ENCODE measurements at places on chromosomes 16 and 17. TPM values are rescaled to one million over a fixed set of nuclear protein-coding genes. Genes with fewer than 3 reads are reported as not detected.

TIMP2 gene
- 167 TPM for total RNA-seq

CD300H gene
- total RNA-seq: 0.43 TPM

NLRP1 gene
- 2.6 TPM for total RNA-seq

TP53TG3B gene
- total RNA-seq: not detected

DYNC1LI2 gene
- total RNA-seq: 32.0 TPM

MEOX1 gene
- not detected for total RNA-seq

CCL8 gene
- total RNA-seq: not detected

ATAD5 gene
- 5.2 TPM for total RNA-seq

CORO1A gene
- 2.3 TPM for total RNA-seq

AOC3 gene
- 1.1 TPM for total RNA-seq

PKMYT1 gene
- 92.5 TPM for total RNA-seq

IRX5 gene
- 2.1 TPM for total RNA-seq

LHX1 gene
- 2.6 TPM for total RNA-seq

MT1M gene
- total RNA-seq: not detected

TLCD1 gene
- 47.0 TPM for total RNA-seq

CHST5 gene
- total RNA-seq: not detected

TMEM114 gene
- total RNA-seq: not detected

KRTAP2-3 gene
- not detected for total RNA-seq

SLC38A8 gene
- total RNA-seq: not detected

BICDL2 gene
- not detected for total RNA-seq

RAB26 gene
- 2.7 TPM for total RNA-seq

AGRP gene
- not detected for total RNA-seq

CDH5 gene
- 0.27 TPM for total RNA-seq

NTHL1 gene
- total RNA-seq: 47.1 TPM

DHX8 gene
- total RNA-seq: 47.7 TPM

PRR11 gene
- total RNA-seq: 40.1 TPM

ASGR1 gene
- total RNA-seq: 1.0 TPM

SYCE1L gene
- 8.7 TPM for total RNA-seq

TBC1D16 gene
- 8.4 TPM for total RNA-seq

OR1F1 gene
- 0.38 TPM for total RNA-seq

KRT10 gene
- total RNA-seq: 116 TPM

PIRT gene
- not detected for total RNA-seq

CDH13 gene
- not detected for total RNA-seq

ANKRD40CL gene
- not detected for total RNA-seq

MMP15 gene
- total RNA-seq: 22.2 TPM

CES1 gene
- total RNA-seq: 31.6 TPM

TNFRSF17 gene
- total RNA-seq: not detected

C17orf67 gene
- total RNA-seq: 1.3 TPM

SMPD3 gene
- total RNA-seq: 0.10 TPM

KCNG4 gene
- total RNA-seq: not detected

RNF222 gene
- not detected for total RNA-seq

LRRC75A gene
- total RNA-seq: 1.2 TPM

All from A549 treated with RU486 at 1 μM for 4 hours (cell line).